Non-pigmented ciliary epithelial cell (primary cell): ENCODE measurements at places on chromosomes 5 and 9.

DNA sequence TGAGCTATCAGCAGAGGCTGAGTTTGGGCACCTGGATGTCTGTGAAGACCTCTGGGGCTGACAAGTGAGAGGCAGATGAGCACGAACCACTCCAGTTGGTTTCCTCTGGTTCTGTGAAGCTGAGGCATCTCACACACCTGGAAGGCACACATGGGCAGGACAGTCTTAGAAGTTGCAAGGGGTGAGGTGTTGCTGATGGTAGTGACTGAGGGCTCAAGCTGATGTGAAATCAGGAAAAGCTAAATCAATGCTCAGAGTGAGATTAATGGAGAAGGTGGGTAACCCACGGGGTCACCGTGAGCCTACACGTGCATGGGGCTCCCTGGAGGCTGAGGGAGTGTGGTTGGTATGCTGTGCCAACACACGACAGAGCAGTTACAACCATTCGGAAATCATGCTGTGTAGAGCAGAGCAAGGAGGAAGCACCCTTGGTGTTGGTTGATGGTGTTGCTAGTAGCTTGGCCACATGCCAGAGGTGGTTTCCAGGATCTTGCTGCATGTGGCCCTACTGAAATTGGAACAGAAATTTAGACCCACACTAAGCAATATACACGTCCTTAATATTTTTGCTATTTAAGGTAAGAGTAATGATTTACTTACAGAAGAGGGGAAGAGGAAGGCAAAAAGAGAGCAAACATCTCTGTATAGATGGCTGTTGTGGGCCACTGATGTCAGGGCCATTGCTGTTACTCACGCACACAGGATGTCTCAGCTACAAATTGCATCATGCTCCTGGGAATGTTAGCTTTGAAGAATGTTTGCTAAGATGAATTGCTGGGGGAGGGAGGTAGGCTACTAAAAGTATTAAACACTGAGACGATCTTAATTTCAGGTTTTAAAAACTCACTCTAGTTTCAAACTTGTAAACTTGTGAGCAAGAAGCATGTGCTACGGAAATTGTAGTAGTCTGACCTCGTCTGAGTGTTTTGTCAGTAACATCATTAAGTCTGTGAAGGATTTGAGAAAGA, 170.5 kb downstream of the ARHGEF28 start:
- DNase-seq: peak; percentile 94

- no peak for DNase-seq
Observed at GRCh38 chr9:25935188-25935587, 256.9 kb upstream of the TUSC1 start.

DNA sequence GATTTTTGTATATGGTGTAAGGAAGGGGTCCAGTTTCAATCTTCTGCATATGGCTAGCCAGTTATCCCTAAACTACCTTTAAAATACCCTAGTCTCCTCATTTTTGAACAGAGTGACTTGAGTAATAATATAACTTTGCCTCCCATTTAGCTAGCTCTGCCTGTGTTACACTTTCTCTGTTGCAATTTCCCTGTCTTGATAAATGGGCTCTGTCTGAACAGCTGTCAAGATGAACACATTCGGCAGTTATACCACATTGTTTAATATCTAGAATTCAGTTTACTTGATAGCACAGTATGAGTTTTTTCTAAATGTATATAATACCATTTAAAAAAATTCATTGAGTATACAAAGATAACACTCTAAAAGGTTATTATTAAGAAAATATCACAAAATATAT, 562.9 kb upstream of the FTMT start:
- no peak for DNase-seq

DNA sequence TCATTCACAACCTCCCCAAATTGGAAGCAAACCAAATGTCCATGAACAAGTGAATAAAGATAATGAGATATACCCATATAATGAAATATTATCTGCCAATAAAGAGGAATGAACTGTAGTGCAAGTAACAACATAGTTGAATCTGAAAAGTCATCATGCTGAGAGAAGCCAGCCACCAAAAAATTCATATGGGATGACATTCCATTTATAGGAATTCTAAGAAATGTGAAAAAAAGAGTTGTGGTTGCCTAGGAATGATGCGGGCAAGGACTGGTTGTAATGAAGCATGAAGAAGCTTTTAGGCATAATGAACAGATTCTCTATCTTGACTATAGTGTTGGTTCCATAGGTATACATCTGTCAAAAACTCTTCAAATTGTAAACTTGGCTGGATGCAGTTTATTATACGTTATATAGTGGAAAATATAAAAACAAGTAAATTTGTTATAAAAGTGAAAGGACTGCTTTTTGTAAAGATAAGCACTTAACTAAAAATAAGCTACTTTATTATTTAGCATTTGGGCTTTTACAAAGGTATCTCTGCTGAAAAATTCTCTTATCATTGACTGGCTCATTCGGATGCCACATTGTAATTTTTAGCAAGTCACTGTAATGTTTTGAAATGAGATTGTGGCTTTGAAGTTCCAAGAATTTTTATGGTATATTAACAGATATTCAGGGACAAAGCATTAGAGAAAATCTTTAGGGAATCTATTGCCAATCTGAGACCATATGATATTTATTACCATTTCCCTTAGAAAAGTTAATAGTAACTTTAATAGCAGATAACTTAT, 21.2 kb upstream of the TTC23L start:
- peak; percentile 22 for DNase-seq

DNA sequence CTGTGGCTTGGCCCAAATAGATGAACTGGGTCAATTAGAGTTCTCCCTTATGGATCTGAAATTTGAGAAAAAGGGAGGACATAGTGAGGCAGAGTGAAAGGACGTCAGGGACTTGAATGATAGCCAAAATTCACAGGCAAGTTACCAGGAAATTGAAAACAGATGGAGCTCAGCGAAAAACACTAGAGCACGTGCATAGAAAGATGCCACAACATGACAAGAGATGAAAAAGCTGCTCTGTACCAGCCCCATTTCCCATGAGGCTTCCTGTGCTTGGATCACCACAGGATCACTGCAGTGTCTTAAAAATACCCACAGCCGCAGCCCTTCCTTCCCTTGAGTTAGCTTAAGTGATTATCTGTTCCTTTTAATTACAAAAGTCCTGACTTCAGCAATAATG, 39.0 kb upstream of the HOMER1 start:
- no peak for DNase-seq

- peak; percentile 64 for DNase-seq
Observed at GRCh38 chr5:139104577-139105276, 93.4 kb downstream of the SIL1 start.

GRCh38 chr5:165134155-165134554, 1628.7 kb downstream of the MAT2B start:
- DNase-seq: no peak

- no peak for DNase-seq
Observed at GRCh38 chr5:43572357-43572756, 15.5 kb upstream of the PAIP1 start.

- DNase-seq: no peak
Observed at GRCh38 chr5:60143942-60144549, 250.5 kb upstream of the PDE4D start.
